ENCODE measurements at places on chromosomes 3 and 15. TPM values are rescaled to one million over a fixed set of nuclear protein-coding genes. Genes with fewer than 3 reads are reported as not detected.
A peak's percentile ranks its signal among the peaks of the same experiment; 100 is the strongest.

DNA sequence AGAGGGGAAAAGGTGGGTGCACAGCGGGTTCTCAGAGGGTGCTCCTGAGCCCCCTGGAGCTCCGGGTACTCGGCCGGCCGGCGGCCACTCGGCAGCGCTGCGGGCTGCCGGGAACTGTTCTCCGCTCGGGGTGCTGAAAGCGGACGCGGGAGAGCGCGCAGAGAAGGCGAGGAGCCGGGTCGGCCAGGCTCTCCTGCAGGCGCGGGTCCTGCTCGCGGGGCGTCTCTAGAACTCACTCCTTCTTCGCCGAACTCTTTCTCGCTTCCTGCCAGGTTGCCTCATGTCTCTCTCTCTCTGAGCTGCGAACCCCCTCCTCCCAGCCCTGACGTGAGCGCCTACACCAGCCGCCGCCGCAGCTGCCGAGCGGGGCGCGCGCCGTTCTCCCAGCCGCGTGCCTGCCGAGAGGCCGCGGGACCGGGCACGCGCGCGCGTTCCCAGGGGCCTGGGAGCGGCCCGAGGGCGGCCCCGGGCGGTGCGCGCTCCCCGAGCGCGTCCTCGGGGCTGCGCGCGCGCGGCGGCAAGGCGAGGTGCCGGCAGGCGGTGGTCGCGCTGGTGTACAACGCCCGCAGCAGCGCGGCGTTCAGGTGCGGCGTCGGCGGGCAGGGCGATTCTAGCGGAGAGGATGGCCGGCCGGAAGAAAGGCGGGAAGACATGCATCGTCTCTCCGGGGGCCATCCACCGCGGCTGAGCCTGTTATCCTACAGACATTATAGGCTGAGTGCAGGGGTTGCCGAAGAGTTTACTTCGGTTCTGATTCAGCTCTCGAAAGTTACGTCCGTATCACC is at the start of gene PEX5L:
Gene PEX5L, minus strand, starts transcription at position 267 of the 785 bp plus-strand sequence. CDS start 338 bp downstream, outside the sequence.
- no peak within 1 kb of the TSS for H3K4me3 ChIP-seq
- no peak within 1 kb of the TSS for H3K27ac ChIP-seq
- peaks cover 10% of the 10 kb centered on the region for H3K4me1 ChIP-seq
- H3K36me3 ChIP-seq = no peaks in the 10 kb centered on the region
- DNase-seq = no peak
- H3K27me3 ChIP-seq = peaks cover 17% of the 10 kb centered on the region

GRCh38 chr3:184354121-184354728 is 7.2 kb downstream of the CLCN2 start:
- no peak overlapping the region for H3K4me3 ChIP-seq
- peak; percentile 60 for DNase-seq
- no peak overlapping the region for H3K27ac ChIP-seq
- peaks cover 8% of the 10 kb centered on the region for H3K4me1 ChIP-seq
- no peaks in the 10 kb centered on the region for H3K36me3 ChIP-seq

- no peak overlapping the region for H3K27ac ChIP-seq
- peaks cover 3% of the 10 kb centered on the region for H3K4me1 ChIP-seq
- no peaks in the 10 kb centered on the region for H3K27me3 ChIP-seq
- H3K4me3 ChIP-seq = no peak overlapping the region
- no peak for DNase-seq
- H3K36me3 ChIP-seq = peaks cover 9% of the 10 kb centered on the region
Observed at GRCh38 chr15:49627407-49627877, 6.6 kb downstream of the DTWD1 start.

- H3K36me3 ChIP-seq = peaks cover 6% of the 10 kb centered on the region
- H3K27ac ChIP-seq = no peak overlapping the region
- no peak overlapping the region for H3K4me3 ChIP-seq
- H3K27me3 ChIP-seq = no peaks in the 10 kb centered on the region
- DNase-seq = no peak
Observed at GRCh38 chr15:76253691-76254473, 57.4 kb downstream of the ETFA start.

GRCh38 chr3:46517784-46518181 is 20.0 kb downstream of the RTP3 start:
- no peak overlapping the region for H3K4me3 ChIP-seq
- H3K27me3 ChIP-seq = no peaks in the 10 kb centered on the region

GRCh38 chr3:194715022-194715800 is 29.5 kb downstream of the FAM43A start:
- no peaks in the 10 kb centered on the region for H3K27me3 ChIP-seq
- no peak overlapping the region for H3K4me3 ChIP-seq
- peak; percentile 19 for DNase-seq
- H3K4me1 ChIP-seq = no peaks in the 10 kb centered on the region
- H3K36me3 ChIP-seq = no peaks in the 10 kb centered on the region
- no peak overlapping the region for H3K27ac ChIP-seq

GRCh38 chr15:55990516-55990915 is 2.9 kb downstream of the NEDD4 start:
- no peak overlapping the region for H3K27ac ChIP-seq
- no peak for DNase-seq
- no peak overlapping the region for H3K4me3 ChIP-seq

DNA sequence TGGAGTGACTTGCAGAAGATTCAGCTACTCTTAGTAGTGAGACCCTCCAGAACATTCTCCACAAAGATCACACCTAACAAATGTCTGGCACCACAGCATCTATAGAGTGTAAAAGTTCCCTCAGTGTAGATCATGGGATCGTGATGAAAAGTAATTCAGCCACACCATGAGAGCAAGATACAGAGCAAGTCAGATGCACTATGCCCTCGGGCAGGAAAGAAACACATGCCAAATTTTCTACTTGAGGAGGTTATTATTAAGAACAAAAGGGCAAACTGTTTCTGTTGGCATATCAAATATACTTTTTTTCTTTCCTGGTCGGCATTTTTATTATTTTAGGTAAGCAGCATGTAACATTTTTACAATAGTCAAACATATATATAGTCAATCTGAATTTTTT is 44.8 kb upstream of the SNTN start:
- H3K36me3 ChIP-seq = no peaks in the 10 kb centered on the region
- no peak for DNase-seq
- H3K27me3 ChIP-seq = no peaks in the 10 kb centered on the region
- no peaks in the 10 kb centered on the region for H3K4me1 ChIP-seq
- H3K27ac ChIP-seq = no peak overlapping the region
- H3K4me3 ChIP-seq = no peak overlapping the region

DNA sequence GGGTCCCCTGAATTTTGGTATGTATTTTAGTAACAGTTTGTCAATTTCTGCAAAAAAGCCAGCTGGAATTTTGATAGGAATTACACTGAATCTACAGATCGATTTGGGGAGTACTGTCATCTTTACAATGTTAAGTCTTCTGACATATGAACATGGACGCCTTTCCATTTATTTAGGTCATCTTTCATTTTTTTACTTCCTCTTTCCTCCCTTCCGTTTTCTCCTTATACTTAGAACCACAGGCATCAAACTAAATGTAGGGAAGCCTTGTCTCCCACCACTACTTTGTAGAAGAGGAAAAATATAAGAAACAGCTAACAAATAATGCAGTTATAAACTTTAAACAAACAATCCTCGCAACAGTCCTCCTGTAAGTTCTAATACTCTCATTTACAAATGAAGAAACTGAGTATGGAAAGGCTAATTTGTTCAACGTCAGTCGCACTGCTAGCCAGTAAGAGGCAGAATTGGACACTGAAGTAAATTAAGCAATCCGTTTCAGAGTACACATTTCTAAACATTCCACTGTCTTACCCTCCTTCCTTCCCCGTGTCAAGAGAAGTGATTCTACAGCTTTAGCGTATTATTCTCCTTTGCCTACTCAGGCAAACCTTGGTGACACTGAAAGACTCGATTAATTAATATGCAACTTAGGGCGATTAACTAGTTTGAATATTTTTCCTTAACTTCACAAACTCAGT is 25.6 kb downstream of the RHOA start:
- no peak for DNase-seq
- H3K27ac ChIP-seq = no peak overlapping the region
- no peaks in the 10 kb centered on the region for H3K27me3 ChIP-seq
- no peak overlapping the region for H3K4me3 ChIP-seq
- H3K4me1 ChIP-seq = peaks cover 66% of the 10 kb centered on the region
- H3K36me3 ChIP-seq = peaks cover 12% of the 10 kb centered on the region

DNA sequence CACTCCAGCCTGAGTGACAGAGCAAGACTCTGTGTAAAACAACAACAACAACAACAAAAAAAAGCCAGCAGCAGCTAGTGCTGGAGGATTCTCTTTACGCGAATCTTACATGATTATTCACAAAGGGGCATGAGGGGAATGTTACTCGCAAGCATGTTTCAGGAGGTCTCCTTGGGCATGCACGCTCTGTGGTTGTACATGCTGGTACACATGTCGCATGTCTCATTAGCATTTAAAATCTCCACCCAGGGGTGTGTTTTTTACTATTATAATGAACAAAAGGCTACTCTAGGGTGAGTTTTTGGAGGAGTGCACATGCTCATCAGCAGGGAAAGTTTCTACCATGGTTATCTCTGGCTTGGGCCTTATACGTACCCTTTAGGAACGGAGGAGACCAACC is 12.7 kb upstream of the PLCH1 start:
- no peak overlapping the region for H3K27ac ChIP-seq
- H3K27me3 ChIP-seq = no peaks in the 10 kb centered on the region
- DNase-seq = no peak
- no peaks in the 10 kb centered on the region for H3K4me1 ChIP-seq

- no peaks in the 10 kb centered on the region for H3K27me3 ChIP-seq
- H3K4me3 ChIP-seq = no peak overlapping the region
- no peaks in the 10 kb centered on the region for H3K4me1 ChIP-seq
- H3K36me3 ChIP-seq = no peaks in the 10 kb centered on the region
- DNase-seq = no peak
Observed at GRCh38 chr3:178645503-178645902, 109.3 kb downstream of the KCNMB2 start.

DNA sequence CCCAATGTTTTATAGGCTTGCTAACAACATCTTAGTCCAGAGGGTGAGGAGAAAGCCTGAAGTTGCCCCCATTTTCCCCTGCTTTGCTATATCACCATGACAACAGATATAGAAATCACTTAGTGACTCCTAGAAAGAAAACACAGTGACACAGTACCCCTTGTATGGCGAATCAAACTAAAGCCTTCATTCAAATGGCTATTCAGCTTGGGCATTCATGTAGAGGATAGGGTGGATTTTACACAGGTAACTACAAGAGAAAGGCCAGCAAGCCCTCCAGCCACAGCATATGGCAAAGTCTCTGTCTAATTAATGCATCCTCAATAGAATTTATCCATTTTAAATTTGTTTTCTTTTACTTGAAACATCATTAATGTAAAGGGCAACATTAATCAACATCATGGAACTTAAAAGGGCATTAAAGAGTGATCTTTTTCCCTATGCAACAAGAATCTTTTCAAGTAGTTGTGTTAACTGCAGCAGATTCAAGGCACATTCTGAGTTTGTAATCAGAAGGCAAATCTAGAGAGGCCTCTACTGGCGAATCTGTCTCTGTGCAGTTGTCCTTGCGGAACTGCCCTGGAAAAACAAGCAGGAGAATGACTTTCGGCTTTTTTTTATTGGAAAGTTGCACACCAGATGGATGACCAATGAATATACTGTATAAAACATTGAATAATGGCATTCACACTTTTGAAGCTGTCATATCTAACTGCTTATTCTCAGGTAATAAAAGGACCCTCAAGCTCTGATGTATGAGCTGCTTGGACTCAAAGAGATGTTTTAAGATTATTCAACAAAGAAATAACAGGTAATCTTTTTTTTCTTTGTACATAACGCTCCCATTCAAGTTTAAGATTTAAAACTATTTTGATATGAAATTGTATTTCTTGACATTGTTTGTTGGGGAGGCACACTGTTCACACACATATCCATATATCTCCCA is 621.7 kb upstream of the AGTR1 start:
- no peak overlapping the region for H3K4me3 ChIP-seq
- H3K4me1 ChIP-seq = no peaks in the 10 kb centered on the region
- no peak overlapping the region for H3K27ac ChIP-seq
- no peak for DNase-seq
- no peaks in the 10 kb centered on the region for H3K36me3 ChIP-seq

DNA sequence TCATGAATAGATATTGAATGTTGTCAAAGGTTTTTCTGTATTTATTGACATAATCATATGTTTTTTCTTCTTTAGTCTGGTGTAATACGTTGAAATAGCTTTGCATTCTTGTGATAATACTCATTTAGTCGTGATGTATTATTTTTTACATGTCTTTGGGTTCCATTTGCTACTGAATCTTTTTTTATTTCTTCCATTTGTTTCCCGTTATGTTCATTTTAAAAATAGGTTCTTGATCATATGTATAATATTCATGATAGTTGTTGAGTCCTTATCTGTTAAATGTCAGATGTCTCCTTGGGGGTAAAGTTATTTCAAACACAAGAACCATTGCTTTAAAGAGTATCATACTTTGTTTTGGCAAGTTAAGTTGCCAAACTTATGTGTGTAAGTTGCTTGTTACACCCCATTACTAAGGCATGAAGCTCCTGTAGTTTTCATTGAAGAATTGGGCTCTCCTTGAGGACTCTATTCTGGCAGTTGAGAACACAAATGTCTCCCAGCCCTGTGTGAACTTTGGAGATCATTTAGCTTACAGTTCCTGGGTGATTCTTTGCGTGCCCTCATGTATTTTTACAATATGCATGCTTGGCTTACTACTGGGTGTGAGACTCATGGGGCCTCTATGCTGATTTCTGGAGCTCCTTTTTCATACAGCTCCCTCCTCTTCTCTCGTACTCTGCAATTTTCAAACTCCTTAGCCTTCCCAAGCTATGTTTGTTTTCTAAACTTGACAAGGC is 8.3 kb downstream of the AKAP13 start:
- no peak overlapping the region for H3K4me3 ChIP-seq
- H3K36me3 ChIP-seq = no peaks in the 10 kb centered on the region

DNA sequence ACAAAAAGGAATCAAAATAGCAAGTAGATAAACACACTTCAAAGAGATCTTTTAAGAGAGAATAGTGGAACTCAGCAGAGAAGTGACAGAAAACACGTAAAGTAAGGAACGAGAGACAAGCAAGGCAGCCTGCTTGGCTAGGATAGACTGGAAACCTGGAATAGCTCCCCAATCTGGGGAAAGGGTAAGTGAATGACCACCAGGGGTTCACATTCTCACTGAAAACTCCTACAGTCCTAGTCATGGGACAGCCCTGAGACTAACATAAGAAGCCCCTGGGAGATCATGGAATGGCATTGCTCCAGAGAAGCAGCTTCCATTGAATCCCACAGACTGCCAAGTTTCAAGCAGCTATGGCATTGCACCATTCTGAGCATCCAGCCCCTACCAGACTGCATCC is 363.6 kb upstream of the ARPP21 start:
- H3K4me3 ChIP-seq = no peak overlapping the region
- DNase-seq = no peak
- no peak overlapping the region for H3K27ac ChIP-seq
- no peaks in the 10 kb centered on the region for H3K36me3 ChIP-seq

GRCh38 chr3:78908236-78908635 is 859.6 kb downstream of the ROBO1 start:
- no peaks in the 10 kb centered on the region for H3K4me1 ChIP-seq
- no peaks in the 10 kb centered on the region for H3K36me3 ChIP-seq
- no peaks in the 10 kb centered on the region for H3K27me3 ChIP-seq
- H3K4me3 ChIP-seq = no peak overlapping the region
- H3K27ac ChIP-seq = no peak overlapping the region

VILL gene
- 23.2 TPM for total RNA-seq

ALCAM gene
- total RNA-seq = 1.9 TPM

UPK1B gene
- not detected for total RNA-seq

FXR1 gene
- total RNA-seq = 172 TPM

IQCF5 gene
- not detected for total RNA-seq

CSTA gene
- 1.4 TPM for total RNA-seq
